ENCODE measurements at places on chromosomes 16 and 17.

DNA sequence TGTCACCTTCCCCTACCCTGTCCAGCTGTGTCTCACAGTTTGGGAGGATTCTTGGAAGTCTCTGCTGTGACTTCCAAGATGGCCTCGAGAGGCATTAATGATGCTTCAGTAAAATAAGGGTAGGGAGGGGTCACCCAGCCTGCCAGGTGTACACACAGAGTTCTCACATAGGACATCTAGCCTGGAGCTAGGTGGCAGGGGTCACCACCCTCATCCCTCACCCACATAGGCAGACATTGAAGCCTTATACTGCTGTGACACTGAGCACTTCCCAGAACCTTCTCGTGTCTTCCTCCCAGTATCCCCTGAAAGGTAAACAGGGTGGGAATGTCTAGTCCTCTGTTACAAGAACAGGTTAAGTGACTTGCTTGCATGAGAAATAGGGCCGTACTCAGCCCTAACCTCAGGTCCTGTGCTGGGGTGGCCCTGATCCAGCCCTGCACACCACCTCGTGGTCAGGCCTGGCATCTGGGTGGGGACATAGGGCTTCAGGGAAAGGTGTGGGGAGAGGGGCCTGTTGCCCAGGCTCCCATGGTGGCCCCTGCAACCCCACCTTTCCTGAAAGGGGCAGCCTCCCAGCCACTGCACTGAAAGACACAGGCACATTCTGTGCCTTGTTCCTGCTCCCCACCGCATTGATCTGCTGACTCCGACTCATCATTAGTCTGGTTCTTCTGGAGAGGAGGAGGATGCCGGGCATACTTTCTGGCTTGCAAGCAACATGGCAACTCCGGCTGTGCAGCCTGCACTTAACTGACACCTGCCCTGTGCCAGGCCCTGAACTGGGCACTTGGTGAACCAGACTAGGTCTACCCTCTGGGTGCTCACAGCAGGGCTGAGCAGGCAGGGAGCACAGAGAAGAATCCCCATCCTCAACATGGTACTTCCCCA lies 3.6 kb upstream of the MMP15 start:
- DNase-seq: no peak

DNA sequence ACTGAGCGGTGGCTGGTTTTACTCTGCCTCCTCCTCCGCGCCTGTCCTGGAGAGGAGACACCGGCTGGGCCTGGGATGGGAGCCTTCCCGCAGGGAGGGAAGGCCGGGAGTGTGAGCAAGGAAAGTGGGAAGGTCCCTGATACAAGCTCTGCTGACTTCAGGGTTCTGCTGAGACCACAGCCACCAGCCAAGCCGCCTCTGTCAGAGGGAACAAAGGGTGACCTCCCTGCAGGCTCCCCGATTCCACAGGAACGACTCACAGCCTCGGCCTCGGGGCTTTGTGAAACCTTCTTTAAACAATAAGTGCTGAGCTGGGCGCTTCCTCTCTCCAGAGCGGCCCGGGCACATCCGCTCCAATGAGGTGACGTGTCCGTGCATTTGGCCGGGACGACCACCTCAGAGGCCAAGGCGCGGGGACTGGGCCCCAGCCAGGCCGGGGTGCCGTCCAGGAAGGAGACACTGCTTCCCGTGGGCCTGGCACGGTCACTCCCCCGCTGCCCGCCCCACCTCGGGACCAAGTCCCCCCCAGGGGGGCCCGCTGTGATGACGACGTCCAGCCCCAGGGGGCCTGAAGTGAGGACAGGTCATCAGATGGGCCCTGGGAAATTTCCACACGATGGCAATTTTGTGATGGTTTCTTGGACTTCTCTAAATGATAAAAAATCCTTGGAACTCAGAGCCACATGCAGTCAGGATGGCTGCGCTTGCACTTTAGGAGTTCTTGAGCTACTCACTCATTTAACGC lies 11.8 kb upstream of the CIBAR2 start:
- no peak for DNase-seq

GRCh38 chr16:31009894-31010584 lies 399 bp downstream of the STX1B start:
- no peak for DNase-seq

- DNase-seq: no peak
Observed at GRCh38 chr16:80993834-80994233, 12.9 kb downstream of the CMC2 start.

GRCh38 chr17:68385490-68386215 lies 71.6 kb downstream of the WIPI1 start:
- no peak for DNase-seq

- no peak for DNase-seq
Observed at GRCh38 chr16:82625066-82625968, 1.5 kb upstream of the CDH13 start.

GRCh38 chr16:68332411-68333121 lies 21.7 kb downstream of the PRMT7 start:
- DNase-seq: no peak

DNA sequence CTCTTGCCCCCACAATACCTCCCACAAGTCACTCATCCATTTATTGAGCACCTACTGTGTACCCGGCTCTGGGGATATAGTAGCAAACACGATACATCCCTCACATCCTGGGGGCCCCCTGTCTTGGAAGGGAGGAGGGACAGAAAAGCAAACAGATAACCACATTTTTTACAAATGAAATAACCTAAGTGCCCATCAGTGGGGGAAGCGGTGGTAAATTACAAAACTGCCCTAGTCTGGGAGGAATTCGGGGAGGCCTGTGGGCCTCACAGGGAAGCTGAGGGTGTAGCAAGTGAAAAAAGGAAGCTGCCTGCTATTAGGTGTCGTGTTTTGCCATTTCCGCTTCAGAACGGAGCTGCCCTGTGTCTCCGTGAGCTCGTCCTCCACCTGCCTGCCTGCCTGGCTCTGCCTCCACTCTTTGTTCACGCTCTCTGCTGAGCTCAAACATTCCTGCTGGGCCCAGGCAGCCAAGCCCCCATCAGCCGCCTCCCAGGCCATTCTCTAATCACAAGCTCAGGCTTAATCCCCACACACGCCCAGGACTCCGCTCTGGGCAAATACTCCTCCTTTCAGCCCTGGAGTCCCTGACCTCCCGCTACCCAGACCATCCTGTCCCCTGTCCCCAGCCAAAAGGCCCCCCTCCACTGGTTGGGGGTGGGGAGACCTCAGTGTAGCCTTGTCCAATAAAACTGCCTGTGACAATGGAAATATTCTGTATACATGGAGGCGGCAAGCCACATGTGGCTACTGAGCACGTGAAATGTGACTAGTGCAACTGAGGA lies 10.2 kb upstream of the SEC14L5 start:
- DNase-seq: no peak

- DNase-seq: peak; percentile 33
Observed at GRCh38 chr16:83420206-83420760, 387.5 kb upstream of the HSBP1 start.

- DNase-seq: no peak
Observed at GRCh38 chr17:28131599-28131998, 89.1 kb downstream of the NLK start.

DNA sequence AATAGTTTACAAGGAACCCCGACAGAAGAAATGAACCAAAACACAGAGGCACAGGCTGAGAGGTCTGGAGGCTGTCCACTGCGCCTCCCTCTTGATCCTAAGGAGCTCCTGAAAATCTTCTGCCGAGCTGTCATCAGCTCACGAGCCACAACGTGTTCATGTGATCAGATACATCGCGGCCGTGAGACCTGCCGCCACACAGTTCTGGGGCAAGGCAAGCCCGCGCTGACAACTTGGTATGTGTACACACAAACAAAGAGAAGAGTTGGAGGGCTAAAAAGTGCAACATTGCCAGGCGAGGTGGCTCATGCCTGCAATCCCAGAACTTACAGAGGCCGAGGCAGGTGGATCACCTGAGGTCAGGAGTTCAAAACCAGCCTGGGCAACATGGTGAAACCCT lies 7.6 kb downstream of the EXOC7 start:
- DNase-seq: no peak

GRCh38 chr17:7951143-7951792 lies 19.3 kb downstream of the CNTROB start:
- DNase-seq: no peak

GRCh38 chr16:88856122-88856827 lies 472 bp downstream of the GALNS start:
- DNase-seq: peak; percentile 44

GRCh38 chr17:14321476-14321949 lies 20.6 kb downstream of the HS3ST3B1 start:
- no peak for DNase-seq

GRCh38 chr16:27222249-27223225 lies 19.2 kb downstream of the KDM8 start:
- DNase-seq: no peak

GRCh38 chr16:55322327-55322726 lies 1.7 kb upstream of the IRX6 start:
- DNase-seq: no peak

DNA sequence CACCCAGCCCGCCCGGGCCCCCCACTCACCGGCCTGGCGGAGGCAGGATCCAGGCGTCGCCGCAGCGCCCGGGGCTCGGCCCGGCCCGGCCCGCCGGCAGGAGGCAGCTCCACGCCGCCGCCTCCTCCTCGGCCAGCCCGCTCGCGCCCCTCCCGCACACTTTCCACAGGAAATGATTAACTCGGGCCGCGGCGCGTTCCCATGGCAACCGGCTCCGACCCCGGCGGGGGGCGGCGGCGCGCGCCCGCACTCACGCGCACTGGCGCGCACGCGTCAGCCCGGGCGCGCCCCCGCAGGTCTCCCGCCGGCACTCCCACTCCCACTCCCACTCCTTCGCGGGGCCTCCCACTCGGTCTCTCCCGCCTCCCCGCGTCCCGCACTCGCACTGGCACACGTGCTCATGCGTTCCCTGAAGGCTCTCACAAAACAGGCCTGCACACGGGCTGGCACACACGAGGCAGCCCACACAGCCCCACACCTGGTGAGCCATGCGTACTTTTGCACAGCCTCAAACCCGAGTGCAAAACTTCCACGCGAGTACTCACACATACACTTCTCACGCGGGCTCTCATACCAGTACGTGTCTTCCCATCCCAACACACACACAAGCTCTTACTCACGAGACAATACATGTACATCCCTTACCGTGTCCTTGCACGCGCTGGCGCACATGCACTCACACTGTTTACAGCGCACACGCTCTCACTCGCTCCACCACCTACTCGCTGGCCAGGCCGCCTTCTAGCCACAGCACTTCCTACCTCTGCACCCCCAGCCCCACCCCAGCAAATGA lies at the start of gene KIFC3:
TSS of gene KIFC3 (minus strand) at position 151 of the 793 bp plus-strand sequence. CDS start 4,248 bp downstream, outside the sequence.
- peak; percentile 90 for DNase-seq

GRCh38 chr17:67628580-67629013 lies 89.1 kb upstream of the NOL11 start:
- DNase-seq: no peak

DNA sequence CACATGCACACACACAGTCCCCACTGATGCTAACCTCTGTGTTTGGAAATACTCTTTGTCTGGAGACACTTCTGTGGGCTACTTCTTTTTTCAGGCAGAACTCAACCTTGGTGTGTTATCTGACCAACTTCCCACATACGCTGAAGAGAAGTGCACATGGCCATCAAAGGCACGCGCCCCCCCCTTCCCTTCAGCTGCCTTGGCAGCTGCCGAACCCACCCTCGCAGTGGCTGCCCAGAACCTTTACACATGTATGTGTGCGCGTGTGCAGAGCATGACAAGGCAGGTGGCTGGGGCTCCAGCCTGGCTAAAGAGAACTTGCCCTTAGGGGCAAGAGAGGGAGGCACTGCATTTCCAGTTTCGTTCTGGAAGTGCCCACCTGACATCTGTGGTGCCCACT lies 3.9 kb downstream of the RAPGEFL1 start:
- no peak for DNase-seq

GRCh38 chr16:89042711-89043551 lies 50.7 kb upstream of the ACSF3 start:
- DNase-seq: peak; percentile 1

GRCh38 chr17:82985428-82985805 lies 94.0 kb upstream of the METRNL start:
- no peak for DNase-seq

Measured in nephron progenitor cell (in vitro differentiated cells).